Stimulated activated CD4-positive, alpha-beta T cell treated with anti-CD3 and anti-CD28 coated beads, Interleukin-1b, Interleukin-23, amount 100 ng/mL, for 4 hours (primary cell): ENCODE measurements at places on chromosomes 1 and 21.

GRCh38 chr1:82932727-82933126, 1066.2 kb downstream of the TTLL7 start:
- no peak for DNase-seq

GRCh38 chr1:148328884-148329283, 154.2 kb downstream of the PPIAL4G start:
- DNase-seq: no peak

DNA sequence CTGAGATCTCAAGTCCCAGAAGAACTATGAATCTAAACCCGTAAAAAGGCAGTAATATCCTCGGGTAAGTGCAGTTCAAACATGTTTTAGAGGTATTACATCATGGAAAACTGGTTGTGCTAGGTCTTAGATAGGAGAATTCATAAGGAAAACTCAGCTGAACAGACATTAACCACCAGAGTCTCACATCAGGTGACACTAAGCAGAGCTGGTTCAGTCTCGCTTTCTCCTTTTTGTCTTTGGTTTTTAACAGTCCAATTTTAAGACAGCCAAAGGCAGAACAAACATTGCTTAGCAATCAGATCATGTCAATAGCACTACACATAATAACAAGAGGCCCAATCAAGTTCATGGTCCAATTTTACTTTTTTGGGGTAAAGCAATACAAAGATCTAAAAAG, 63.1 kb upstream of the MUTYH start:
- no peak for DNase-seq

- DNase-seq: no peak
Measured at GRCh38 chr21:33799378-33800090, 116.1 kb downstream of the ATP5PO start.

DNA sequence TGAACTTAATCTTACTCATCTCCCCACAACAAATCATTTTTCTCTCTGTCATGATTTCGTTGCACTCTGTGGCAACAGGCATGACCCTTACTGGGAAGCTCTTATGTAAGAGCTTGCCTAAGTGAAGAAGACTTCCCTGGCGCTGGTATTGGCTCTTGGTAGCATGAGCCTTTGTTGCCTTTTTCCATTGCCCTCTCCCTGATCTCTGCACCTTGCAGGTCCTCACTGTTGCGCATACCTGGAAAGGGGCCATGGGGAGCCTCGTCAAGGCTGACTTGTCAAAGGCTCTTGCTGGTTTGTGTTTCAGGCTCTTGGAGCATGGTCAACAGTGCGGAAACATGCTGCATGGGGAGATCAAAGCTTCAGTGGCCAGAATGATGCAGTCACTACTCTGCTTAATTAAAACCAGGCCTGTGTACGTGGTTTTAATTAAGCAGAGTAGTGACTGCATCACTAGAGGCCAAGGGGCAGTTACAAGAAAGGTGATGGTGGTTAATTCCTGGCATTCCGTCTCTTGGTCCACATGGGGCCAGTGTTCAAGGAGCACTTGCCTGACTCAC, 141.3 kb downstream of the SPATA46 start:
- DNase-seq: no peak

DNA sequence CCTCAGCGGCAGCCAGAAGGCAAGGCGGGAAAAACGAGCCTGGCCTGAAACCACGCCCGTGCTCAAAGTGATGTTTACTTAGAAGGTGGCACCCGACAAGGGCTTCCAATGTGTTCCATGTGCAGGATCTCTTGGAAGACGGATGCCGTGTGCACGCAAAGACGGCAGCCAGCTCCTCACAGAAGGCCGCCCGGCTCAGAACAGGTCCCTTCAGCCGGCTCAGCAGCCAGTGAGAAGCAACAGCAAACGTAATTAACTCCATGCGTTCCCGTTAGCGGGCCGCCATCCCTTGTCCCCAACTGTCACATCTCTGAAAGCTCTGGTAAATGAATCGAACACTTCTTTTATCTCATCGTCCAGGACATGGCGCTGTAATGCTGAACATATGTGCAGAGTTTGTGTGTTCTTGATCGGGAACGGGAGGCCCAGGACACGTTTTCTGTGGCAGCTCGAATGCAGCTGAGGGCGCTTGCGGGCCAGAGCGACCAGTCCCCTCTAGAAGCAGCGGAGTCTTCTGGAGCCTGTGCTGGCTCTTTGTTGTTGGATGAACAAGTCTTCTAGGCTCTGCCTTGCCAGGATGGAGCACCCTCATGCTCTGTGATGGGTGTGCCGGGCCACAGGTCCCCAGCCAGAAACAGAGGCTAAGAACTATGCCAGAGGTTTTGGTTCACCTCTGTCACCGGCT, 94.6 kb upstream of the ARHGEF16 start:
- no peak for DNase-seq

- no peak for DNase-seq
Measured at GRCh38 chr1:13624526-13624925, 40.9 kb downstream of the PDPN start.

DNA sequence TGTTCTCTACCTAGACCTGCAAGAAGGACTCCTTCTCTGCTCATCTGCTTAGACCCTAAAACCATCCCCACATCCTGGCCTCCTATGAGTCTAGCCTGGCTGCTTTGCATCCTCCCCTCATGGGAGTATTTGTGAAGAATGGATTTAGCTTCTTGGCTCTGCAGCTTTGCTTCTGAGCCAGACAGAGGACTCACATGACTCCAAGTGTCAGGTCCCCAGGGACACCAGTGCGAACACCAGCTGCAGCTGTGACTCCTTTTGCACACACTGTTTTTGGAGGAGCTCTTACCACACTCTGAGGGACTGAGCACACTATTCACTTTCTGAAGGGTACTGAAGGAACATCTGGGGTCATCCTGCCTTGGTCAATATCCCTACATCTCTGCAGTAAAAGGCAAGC, 131.8 kb upstream of the SGIP1 start:
- DNase-seq: no peak

DNA sequence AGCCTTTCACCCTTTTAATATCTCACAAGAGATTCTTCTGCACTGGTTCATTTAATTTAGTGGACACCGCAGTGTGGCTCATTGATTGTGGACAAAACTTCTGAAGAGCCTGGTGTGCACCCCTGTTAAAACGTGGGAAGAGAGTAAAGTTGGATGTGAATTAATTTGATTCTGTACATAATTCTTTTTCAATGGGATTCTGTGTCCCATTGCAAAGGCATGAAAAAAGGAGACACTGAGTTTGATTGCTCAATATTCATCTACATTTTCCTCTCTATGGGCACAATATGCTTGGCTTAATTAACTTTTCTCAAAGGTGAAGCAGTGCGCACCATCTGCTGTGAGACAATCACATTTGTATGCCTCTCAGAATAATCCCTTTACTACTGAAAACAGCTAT, 95.1 kb downstream of the BARHL2 start:
- DNase-seq: no peak

DNA sequence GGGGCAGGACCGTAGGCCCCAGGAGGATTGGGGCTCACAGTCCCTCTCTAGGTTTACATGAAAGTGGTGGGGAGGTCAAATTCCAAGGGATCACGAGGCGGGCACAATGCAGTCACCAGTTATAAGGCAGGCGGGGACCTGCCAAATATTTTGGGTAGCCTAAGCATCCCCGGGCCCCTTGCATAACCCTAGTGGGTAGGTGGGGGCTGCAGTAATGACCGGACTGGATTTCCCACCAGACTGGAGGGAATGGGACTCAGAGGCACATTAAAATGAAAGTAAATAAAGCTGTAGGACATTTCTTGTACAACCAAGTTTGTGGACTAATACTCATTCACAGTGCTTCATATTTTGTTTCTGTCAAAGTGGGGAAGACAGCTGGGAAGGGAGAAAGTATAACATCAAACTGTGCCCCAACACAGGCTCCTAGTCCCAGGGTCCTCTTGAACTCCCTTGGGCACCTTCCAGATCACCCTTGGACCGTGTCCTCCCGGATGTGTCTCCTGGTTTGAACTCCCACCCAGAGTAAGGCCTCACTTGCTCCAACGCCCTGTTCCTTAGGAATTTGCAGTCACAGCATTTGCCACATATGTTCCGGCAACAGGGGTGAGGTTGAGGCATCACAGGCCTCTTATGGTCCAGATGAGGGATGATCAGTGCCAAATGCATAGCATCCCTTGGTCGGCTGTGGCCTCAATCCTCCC, 28.4 kb upstream of the KIAA0040 start:
- no peak for DNase-seq
